ENCODE measurements at places on chromosomes 3 and 15.
A peak's percentile ranks its signal among the peaks of the same experiment; 100 is the strongest.

DNA sequence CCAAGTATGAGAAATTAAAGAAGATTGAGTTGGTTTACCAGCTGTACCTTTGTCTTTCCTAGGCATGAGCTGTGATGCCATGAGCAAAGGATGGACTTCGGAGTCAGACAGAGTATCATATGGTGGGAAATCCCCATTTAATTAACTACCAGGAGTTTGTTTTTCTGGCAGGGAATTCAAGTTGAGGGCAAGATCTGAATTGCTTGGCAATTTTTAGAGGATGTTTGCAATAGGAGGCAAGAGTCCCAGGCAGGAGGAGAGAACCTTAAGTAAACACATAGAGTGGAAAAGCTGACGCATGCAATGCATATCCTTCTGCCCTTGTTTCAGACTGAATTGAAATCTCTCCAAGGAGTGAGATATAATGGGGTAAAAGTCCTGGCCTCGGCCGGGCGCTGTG, 569.7 kb upstream of the MDFIC2 start:
- no peak for DNase-seq

DNA sequence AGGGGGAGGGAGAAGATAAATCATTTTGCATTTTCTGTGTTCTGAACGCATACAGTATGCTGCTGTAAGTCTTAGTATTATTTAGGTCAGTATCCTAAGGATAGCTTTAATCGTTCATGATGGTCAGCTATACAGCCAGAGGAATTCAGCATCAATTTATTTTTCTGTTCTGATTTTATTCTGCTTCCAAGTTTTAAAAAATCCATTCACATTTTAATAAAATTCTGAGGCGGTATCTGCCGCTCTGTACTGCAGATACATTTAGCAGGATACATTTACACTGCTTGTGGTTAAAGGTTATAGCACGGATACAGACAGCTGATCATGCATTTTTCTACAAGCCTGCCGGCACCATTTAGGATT, 17.8 kb downstream of the ZBTB38 start:
- DNase-seq: no peak

GRCh38 chr15:35987056-35987455, 441.1 kb upstream of the DPH6 start:
- no peak for DNase-seq

- DNase-seq: no peak
Observed at GRCh38 chr3:161139686-161140085, 34.5 kb upstream of the B3GALNT1 start.

GRCh38 chr3:149494022-149494758, 19.7 kb downstream of the TM4SF4 start:
- DNase-seq: peak; percentile 21

DNA sequence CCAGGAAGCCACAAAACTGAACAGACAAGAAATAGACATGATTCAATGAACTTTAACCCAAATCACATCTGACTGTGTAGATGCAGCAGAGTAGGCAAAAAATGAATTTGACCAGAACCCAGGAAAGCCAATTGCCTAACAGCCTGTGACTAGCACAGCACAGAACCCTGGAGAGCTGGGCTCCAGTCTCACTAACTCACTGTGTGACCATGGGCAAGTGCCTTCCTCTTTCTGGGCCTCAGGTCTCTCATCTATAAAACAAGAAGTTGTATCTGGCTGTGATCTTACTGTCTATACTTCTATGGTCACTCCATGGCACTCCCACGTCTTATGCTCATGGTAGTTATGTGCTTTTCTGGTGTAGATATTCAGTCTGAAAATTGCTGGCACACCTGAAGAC, 48.1 kb upstream of the USP3 start:
- no peak for DNase-seq

- DNase-seq: no peak
Observed at GRCh38 chr15:48233246-48233645, 27.1 kb downstream of the SLC12A1 start.

DNA sequence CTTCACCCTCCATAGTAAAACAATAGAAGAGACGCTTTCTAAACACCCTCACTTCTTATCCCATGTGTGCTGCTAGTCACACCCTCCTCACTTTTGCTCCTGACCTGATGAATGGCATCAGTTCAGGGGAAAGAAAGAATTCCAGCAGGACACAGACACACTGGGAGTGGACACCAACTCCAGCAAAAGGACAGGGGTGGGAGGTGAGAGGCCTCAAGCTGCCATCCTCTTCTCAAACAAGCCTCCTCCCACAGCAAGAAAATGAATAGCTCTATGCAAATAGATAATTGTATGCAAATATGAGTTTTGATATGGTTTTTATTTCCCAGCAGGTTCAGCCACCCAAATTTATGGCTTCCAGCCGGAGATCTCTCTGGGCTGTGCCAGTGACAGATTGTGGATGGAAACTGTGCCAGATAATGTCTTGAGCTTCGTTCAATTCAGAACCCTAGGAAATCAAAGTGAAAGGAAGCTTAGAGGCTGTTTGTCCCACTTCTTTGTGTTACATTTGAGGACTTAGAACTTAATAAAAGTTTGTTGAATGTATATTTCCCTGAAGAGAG, 209.3 kb upstream of the PPP2R3A start:
- no peak for DNase-seq

GRCh38 chr3:80232760-80233159, 465.0 kb upstream of the ROBO1 start:
- peak; percentile 68 for DNase-seq

DNA sequence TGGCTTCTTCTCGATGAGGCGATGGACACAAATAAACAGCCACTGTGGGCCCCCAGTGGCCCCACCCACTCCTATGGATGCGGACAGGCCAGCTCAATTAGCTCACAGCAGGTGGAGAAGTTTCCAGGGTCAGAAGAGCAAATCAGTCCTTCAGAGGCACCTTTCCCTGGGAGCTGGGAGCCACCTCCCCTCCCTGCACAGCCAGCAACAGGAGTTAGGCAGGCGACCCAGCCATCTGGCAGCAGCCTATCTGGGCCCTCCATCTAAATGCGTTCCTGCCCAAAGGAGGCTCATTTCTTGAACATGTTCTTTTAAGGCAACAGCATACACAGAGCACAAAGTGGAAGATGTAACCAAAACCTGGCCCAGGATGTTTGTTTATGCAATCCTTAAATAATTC, 211.9 kb upstream of the ARRDC4 start:
- DNase-seq: no peak

DNA sequence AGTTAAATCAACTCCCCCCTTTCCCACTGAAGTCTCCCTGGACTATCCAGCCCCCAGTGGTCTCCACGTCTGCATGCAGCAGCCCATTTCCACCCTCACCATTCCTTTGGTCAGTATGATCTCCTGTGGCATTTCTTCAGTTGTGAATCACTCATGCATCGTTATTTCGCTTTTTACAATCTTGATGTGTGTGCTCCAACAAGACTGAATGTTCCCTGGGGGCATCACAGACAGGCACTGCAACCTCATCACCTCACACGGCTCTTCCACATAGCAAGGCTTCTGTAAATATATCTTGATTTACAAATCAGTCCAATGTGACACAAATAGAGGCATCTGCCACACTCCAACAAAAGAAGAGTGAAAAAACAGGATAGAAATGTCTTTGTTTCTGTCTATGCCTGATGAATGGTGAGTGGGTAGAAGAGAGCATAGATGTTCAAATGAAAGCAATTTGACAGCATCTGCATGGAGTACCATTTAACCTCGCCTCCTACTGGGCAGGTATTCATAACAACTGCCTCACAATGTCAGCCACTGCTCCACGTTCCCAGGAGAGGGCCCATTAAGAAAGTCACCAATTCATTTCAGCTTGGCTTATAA, 5.2 kb downstream of the HEG1 start:
- no peak for DNase-seq

DNA sequence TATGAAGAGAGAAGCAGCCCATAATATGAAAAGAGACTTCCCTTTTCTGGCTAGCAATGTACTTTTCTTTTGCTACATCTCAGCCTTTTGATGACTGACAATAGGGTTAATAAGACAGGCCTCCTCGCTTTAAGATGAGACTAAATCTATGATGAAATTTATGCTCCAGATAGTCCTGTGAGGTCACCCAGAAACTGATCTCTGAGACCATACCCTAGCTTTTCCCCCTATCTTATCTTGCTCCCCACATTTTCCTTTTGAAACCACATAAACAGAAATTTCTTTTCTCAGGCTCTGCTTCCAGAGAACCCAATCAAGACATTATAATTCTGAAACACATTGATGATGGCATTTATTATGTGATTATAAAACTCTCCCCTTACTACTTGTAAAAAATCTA, 168.8 kb upstream of the CADM2 start:
- DNase-seq: no peak

DNA sequence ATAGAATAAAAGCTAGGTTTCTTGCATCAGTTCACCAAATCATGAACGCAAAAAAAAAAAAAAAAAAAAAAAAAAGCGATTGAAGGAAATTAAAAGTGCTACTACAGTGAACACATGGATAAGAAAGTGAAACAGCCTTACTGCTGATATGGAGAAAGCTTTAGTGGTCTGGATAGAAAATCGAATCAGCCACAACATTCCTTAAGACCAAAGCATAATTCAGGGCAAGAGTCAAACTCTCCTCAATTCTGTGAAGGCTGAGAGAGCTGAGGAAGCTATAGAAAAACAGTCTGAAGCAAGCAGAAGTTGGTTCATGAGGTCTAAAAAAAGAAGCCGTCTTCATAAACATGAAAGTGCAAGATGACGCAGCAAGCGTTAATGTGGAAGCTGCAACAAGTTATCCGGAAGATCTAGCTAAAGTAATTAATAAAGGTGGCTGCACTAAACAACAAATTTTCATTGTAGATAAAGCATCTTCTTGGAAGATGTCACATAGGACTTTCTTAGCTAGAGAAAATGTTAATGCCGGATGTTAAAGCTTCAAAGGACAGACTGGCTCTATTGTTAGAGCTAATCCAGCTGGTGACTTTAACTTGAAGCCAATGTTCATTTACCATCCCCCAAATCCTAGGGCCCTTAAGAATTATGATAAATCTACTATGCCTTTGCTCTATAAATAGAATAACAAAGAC, 19.2 kb downstream of the P3H2 start:
- DNase-seq: no peak

GRCh38 chr3:179720196-179720595, 67.4 kb downstream of the USP13 start:
- DNase-seq: no peak

DNA sequence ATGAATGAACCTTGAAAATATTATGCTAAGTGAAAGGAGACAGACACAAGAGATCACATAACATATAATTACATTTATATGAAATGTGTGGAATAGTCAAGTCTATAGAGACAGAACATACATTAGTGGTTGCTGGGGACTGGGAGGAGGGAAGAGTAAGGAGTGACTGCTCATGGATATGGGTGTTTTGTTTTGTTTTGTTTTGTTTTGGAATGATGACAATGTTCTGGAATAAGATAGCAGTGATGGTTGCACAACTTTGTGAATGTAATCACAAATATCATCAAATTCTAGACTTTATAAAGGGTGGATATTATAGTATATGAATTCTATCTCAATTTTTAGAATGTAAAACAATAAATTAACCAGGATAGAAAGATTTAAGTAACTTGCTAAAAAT, 57.4 kb upstream of the PHLDB2 start:
- DNase-seq: no peak

DNA sequence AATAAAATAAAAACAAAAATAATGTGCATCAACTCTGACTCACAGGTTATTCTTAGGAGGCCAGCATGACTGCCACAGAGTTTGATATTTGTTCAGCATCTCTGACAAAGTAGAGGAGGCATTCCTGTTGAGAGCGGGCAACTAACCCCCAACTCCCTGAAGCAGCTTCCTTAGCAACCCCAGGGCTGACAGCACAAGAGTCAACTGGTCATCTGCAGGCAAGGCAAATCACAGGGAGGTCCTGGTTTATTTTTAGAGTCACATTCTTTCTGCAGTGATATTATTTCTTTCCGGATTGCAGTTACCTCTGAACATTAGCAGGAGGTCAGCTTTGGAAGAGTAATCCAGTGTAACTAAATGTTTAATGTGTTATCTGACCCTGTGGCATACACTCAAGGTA, 273.0 kb downstream of the PLCL2 start:
- DNase-seq: no peak

DNA sequence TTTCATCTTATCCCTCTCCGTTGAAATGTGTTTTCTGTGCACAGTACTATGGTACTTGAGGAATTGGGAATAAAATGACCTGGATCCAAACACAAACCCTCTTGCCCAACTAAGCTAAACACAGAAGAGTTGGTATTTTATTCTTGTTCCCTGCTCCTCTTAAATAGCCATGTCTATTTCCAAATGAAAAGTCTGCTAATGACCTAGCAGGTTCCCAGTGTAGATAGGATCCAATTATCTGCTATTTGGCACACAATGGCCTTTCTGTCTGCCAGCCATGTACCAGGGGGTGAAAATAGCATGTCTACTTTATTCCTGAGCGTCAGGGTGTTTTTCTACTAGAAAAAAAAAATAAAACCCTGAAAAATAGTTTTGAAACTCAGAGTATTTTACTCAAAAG, 657.0 kb upstream of the NAALADL2 start:
- DNase-seq: no peak

- no peak for DNase-seq
Observed at GRCh38 chr3:1787094-1787493, 311.6 kb upstream of the CNTN4 start.

DNA sequence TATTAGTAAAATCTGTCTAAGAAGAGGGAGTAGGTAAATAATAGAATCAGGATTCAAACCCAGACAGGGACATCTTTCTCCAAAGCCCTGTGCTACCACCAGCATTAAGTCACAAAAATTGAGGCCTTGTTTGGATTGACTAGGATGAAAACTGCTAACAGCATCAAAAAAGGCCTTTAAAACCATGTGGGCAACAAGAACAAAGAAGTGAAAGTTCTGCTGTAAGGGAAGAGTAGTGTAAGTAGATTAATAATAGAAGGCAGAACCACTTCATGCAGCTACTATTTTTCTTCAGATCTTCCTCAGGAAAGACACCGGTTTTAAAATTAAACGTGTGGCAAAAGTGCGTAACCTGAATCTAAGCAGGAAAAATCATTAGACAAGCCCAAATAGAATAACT, 15.3 kb upstream of the KBTBD12 start:
- no peak for DNase-seq

- DNase-seq: no peak
Observed at GRCh38 chr15:96444865-96445264, 114.4 kb downstream of the NR2F2 start.

DNA sequence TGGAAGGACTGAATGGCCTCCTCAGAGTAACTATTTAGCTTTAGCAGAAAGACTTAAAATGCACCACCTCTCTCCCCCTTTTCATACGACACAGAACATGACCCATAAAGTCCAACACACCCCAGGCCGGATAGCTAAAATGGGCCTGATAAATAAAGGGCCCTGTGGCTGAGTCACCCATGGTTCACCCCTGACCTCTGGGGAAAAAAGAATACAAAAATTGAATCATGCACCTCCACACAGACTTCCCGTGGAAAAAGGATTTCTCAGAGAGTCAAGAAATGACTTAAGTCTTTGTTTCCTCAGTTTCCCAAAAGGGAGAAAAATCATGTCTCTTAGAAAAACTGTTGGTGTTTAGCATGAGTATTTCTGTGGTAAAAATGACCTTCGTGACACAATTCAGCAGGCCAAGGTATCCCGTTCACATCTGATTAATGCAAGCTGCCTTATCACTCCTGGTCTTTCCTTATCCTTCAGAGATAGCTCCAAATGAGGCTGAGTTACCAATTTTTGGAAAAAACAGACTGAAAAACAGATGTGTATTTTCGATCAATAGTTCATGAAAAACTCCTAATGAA, 34.0 kb upstream of the ARHGEF3 start:
- no peak for DNase-seq
